Kidney epithelial cell (primary cell): ENCODE measurements at places on chromosomes 2 and 18.

DNA sequence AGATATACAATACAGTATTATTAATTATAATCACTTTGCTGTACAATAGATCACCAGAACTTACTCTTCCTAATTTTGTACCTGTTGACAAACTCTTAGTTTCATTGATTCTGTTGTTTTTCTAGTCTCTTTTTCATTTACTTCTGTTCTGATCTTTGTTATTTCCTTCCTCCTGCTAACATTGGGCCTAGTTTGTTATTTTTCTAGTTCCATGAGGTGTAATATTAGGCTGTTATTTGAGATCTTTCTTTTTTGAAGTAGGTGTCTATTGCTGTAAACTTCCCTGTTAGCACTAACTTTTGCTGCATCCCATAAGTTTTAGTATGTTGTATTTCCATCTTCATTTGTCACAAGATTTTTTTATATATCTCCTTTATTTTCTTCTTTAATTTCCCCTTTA, 55.1 kb downstream of the LIMS1 start:
- no peak for DNase-seq

GRCh38 chr2:238855299-238855698, 7.4 kb downstream of the TWIST2 start:
- DNase-seq: no peak

DNA sequence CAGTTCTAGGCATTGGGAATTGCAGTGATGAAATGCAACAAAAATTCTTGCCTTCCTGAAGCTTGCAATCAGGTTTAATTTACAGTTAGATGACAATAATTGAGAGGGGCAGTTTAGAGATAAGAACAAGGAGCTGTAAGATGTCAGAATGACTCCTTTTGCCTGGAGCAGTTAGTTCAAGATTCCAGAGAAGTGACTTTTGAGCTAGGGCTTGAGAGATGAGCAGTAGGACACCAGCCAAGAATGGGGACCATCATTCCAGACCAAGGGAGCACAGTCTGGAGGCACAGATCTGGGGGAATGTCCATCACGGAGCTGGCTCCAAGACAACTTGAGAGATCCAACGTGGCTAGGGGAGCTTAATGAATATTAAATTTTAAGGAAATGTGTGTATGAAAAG, 26.8 kb downstream of the CACNB4 start:
- no peak for DNase-seq

DNA sequence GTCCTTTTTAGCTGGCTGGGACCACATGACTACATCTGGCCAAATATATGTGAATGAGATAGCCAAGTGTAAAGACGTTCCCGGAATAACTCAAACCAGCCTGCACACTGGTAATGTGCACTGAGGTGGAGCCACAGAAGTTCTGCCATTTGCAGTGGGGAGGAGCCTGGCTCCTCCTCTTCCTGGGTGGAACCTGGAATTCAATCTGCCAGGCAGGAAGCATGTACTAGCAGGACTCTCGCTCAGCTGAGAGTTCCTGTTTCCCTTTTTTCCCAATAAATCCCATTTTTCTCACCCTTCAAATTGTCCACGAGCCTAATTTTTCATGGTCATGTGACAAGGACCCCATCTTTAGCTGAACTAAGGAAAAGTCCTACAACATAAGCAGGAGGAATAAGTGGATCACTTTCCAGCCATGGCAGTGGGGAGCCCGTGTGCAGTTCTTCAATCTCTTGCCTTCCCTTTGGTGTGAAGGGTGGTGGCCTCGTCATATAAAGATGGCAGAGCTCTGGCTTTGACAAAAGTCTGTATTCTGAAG, 183.2 kb downstream of the UXS1 start:
- DNase-seq: no peak

- no peak for DNase-seq
Observed at GRCh38 chr2:197869501-197870111, 65.2 kb downstream of the PLCL1 start.

DNA sequence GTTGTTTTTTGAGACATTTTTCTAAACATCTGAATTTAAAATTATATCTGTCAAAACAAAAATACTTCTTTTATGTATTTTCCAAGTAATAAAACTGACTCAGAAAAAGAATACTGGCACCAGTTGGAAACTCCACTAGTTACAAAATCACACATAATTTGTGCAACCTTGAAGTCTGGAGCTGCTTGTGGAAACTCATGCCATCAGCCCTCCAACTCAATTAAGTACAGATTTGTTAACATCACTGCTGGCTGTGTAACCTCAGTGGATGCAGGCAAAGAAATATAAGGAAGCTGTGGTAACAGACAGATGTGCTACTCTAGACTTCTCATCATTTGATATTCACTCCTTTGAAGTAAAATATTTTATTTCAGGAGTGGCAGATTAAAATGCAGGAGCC, 30.0 kb upstream of the RAPH1 start:
- no peak for DNase-seq

- no peak for DNase-seq
Observed at GRCh38 chr2:235852526-235852920, 315.7 kb downstream of the GBX2 start.
